ENCODE measurements at places on chromosomes 5 and 9. TPM values are rescaled to one million over a fixed set of nuclear protein-coding genes. Genes with fewer than 3 reads are reported as not detected.

DNA sequence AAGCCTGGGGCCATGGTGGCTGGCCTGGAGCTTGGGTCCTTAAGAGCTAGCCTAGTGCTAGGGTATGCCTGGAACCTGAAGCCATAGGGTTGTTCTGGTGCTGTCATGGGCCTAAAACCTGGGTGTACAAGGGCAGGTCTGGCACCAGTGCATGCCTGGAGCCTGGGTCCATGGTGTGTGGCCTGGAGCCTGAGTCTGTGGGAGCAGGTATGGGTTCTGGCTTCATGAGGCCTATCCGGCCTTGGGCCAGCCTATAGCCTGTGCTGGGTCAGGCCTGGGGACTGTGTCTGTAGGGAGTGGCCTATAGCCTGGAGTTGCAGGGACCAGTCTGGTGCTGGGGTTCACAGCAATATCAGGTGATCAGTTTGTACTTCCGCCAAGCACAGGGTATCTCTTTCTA, 347.2 kb upstream of the MEF2C start:
- no peak for DNase-seq

GRCh38 chr5:96790961-96791504, 16.7 kb downstream of the ERAP1 start:
- DNase-seq = no peak

DNA sequence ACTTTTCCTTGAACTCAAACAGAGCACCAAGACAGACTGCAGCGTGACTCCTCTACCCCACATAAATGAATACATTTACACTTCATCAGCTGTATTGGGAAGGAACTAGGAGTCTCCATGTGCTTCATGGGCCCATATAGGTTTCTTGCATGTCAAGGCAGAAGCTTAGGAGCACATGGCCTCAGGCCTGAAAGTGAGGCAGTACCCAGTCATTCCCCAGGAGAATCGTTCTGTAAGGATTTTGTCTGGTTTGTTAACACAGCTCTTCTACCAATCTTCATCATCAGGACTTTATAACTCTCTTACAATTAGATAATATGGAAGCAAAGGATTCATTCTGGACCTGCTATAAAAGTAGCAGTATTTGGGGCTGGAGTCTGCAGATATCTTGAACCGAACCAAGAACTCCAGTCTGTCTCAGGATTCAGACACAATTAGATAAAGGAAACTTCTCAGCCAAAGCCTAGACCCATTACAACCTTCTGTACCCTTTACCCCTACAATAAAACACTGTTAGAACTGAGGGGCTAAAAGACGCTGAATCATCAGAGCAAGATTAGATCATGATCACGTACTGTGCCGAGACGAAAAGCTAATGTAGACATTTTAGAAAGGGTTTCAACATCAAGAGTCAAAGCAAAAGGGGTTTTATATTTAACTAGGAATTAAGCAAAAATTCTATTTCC, 385.5 kb upstream of the SLC30A5 start:
- no peak for DNase-seq

DNA sequence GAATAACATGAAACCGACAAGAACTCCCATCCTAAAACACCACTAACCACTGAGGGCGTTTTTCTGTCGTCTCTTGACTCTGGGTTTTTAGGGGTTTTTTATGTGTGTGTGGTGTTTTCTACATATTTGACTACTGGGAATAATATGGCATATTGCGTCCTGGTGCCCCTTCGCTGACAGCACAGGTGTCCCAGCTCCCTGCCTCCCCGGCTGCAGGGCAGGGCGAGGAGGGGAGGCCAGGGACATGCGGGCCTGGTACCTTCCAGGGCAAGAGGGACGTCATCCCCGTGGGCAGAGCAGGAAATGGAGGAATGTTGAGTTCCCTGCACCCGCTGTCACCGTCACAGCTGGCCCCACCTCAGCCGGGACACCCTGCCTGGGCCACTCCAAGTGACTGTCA, 34.8 kb downstream of the VAV2 start:
- DNase-seq = no peak

- DNase-seq = peak; percentile 53
Measured at GRCh38 chr5:132489871-132490483, 596 bp downstream of the IRF1 start.

- DNase-seq = no peak
Measured at GRCh38 chr5:154779105-154779504, 23.9 kb downstream of the LARP1 start.

- DNase-seq = no peak
Measured at GRCh38 chr9:113205861-113206260, 15.2 kb downstream of the FKBP15 start.

DNA sequence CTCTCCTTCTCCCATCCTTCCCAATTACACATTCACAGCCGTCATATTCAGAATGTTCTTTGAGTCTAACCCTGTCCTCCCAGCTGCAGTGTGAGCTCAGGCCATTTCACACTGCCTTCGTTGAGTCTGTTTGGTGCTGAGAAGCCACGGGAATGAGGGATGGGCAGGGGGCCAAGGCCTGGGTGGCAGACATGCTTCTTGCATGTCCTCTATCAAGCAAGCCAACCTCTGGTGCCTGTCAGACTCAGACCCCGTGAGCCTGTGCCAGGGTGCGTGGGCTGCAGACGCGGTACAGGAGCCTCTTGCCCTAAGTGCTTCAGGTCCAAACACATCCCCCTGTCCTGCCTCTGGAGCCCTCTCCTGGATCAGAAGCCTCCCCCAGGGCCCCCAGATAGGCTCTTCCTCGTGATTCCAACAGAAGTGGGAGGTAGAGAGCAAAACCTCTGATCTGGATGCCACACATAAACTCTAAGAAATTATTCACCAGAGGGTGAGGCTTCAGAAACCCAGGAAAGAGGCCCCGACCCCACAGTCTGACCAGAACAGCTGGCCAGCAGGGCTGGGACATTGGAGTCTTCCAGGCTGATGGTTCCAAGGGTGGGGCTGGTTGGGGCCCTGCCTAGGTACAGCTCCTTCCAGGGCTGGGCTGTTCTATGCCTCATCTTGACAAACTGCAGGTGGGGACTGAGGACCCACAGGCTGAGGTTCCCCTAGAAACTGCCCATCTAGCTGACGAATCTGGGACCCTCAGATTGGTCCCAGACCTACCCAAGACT, 46.7 kb upstream of the CDKN2AIPNL start:
- no peak for DNase-seq

GRCh38 chr5:35820735-35821134, 36.0 kb upstream of the IL7R start:
- no peak for DNase-seq

DNA sequence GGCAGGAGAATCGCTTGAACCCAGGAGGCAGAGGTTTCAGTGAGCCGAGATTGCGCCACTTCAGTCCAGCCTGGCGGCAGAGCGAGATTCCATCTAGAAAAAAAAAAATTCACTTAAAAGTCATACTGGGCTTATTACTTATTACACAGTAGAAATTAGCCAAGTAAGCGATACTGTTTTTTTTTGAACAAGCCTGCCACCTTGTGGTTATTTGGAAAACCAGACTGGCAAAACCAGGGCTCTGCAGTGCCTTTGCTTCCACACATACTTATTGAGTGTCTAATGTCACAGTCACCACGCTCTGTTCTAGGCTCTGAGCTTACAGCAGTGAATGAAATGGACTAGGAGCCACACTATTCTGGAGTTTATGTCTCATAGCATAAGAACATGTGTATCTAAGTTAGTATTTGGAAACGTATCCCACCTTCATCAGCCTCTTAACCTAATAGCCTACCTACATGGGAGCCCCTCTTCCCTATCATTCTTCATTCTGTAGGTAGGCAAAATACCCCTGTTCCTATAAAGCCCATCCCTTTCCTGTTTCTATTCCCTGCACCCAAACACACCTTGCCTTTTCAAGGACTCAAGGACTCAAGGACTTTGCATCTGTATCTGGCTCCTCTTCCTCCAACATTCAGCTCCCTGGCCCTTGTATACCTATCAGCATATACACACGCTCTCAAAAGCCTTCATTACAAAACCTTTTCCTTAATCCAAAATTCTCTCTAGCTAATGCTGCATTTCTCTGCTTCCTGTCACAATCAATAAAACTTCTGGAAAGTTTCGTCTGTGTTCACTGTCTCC, 13.9 kb upstream of the BASP1 start:
- no peak for DNase-seq

- no peak for DNase-seq
Measured at GRCh38 chr5:91976451-91976850, 593.3 kb upstream of the ARRDC3 start.

GRCh38 chr5:38548064-38548759, 8.2 kb downstream of the LIFR start:
- no peak for DNase-seq

- DNase-seq = no peak
Measured at GRCh38 chr5:98504505-98504904, 269.0 kb upstream of the RGMB start.

DNA sequence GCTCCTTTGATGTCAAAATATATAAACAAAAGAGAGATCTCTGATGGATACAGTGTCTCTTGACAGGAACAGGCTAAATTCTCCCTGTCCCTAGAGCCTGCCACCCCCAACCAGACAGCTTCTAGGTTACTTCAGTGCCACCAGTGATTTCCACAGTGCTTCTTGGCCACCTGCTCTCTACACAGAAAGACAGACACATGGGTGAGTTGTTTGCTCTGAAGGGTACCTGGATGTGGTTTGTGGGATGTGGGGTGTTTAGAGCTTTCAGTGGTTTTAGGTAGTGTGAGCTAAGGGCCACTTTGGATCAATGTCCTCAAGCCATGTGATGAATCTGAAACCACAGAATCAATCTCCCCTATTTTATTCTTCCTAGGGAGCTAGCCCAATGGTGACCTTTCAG, 125.4 kb downstream of the ANKRD18B start:
- no peak for DNase-seq

DNA sequence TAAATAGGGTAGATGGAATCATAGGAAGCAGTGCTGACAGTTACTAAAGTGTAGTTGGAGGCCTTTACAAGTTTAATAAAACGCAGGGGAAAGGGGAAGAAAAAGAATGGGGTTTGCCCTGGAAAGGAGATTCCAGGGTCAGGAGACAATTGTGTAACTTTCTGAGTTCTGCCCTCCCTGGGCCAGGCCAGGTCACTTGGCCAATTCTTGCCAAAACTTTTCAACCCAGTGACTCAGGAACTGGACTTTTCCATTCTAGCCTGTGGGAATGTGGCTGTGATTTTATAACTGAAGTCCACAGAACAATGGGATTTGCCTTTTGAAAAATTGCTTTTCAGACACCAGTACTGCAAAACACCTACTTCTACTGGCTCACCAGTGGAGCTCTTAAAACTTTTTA, 289.8 kb upstream of the ANKRD55 start:
- DNase-seq = no peak

DNA sequence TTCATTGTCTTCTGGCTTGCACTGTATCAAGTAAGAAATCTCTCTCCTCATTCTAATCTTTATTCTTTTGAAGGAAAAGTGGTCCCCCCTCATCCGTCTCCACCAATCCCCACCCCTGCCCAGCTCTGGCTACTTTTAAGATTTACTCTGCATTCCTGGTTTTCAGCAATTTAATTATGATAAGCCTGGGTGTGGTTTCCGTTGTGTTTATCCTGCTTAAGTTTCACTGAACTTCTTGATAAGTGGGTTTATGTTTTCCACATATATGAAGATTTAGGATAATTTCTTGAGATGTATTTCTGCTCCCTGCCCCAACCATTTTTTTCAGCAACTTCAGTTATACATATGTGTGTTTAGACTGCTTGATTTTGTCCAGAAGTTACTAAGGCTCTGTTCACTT, 46.5 kb downstream of the PTBP3 start:
- DNase-seq = no peak

- no peak for DNase-seq
Measured at GRCh38 chr5:173328844-173329490, 753 bp upstream of the STC2 start.

DNA sequence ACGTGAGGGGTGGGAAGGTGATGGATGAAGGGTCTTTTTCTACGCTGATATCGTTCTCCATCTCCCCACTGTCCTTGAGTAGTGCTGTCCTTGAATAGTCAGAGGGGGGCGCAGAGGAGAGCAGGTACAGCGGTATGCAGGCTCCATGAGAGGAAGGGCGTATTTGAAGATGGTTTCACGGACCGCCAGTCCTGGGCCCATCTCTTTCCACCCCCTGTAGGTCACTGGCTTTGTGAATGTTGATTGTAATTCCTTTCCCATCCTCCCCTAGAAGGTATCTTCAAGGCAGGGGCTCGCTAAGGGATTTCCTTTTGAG, 40.8 kb upstream of the DAB2IP start:
- DNase-seq = no peak

- peak; percentile 9 for DNase-seq
Measured at GRCh38 chr5:59174248-59174844, 591.5 kb downstream of the RAB3C start.

DNA sequence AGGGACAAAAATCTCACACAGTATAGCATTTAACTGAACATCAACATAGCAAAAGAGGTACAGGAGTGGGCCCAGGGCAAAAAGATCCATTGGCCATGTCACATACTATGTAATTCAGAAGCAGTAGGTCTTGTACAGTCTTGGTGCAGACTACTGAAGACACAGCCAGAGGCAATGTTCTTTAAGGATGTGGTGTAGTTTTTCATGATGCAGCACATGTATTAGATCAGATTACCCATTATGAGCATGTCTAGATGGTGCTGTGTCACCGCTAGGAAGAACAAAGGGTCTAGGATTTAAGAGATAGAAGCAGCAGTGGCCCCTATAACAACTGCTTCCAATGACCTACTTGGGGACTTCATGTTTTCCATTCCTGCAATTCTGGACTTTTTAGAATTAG, 610.4 kb upstream of the MEF2C start:
- DNase-seq = no peak

DNA sequence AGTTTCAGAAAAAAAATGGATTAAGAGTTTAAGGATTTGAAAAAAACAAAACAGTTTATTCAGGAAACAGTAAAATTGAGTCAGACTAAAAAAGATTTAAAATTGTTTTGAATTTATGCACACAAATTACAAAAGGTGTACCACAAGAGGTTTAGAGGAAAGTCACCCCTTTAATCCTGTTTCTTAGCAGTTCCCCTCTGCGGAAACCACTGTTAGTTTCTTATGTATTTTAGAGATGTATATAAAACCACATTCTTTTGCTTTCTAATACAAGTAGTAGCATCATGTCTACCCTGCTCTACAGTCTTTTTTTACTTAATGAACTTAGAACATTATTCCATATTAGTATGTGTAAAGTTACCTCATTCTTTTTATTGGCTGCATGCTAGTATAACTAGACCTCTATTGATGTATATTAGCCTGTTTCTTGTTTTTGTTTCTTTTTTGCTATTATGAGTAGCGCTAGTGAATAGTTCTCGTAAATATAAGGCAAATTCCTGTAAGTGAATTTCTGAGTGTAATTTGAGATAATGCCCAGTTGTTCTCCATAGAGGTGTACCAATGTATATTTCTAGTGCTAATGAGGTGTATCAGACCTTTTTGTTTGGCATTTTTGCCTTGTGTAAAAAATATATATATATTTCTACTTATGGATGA, 20.0 kb downstream of the GPBP1 start:
- DNase-seq = no peak

- no peak for DNase-seq
Measured at GRCh38 chr5:59503220-59503619, 390.3 kb downstream of the PDE4D start.

FCN2 gene
- total RNA-seq = not detected

C7 gene
- total RNA-seq = 0.63 TPM

SHOC1 gene
- not detected for total RNA-seq

PPP3R2 gene
- total RNA-seq = not detected

DRD1 gene
- total RNA-seq = 0.05 TPM

ZFP37 gene
- total RNA-seq = 0.98 TPM

GPR151 gene
- not detected for total RNA-seq

EQTN gene
- not detected for total RNA-seq

NEUROG1 gene
- not detected for total RNA-seq

All from activated T-cell treated with anti-CD3 and anti-CD28 coated beads, Interleukin-2, amount 50 U/mL, for 4 hours (primary cell).